ENCODE measurements at places on chromosomes 6 and 20.

GRCh38 chr6:90434094-90434493 is 137.5 kb upstream of the BACH2 start:
- DNase-seq, result no peak

- DNase-seq, result peak; percentile 78
These were observed 543.4 kb downstream of the CD83 start for GRCh38 chr6:14660806-14661579.

DNA sequence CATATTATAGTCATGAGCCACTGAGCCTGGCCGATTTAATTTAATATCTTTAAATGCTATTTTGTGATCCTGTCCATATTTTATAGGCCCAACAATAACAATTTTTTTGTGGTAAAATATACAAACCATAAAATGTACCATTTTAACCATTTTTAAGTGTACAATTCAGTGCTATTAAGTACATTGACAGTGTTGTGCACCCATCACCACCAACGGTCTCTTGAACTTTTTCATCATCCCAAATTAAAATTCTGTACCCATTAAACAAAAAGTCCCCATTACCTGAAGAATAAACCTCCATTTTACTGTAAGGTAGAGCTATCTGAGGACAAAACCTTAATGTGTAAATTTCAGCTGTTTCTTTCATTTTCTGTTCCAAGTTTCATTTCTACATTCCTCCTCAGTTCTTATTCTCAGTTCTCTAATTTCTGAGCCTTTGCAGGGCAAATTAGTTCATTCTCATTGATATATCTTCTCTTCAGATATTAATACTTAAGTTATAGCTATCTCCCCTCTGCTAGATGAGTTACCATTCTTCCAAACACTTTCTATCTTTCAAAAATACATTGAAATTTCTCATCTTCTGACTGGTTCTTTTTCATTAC is 10.3 kb downstream of the MTO1 start:
- no peak for DNase-seq

GRCh38 chr20:24736131-24736843 is 212.8 kb upstream of the CST7 start:
- no peak for DNase-seq

DNA sequence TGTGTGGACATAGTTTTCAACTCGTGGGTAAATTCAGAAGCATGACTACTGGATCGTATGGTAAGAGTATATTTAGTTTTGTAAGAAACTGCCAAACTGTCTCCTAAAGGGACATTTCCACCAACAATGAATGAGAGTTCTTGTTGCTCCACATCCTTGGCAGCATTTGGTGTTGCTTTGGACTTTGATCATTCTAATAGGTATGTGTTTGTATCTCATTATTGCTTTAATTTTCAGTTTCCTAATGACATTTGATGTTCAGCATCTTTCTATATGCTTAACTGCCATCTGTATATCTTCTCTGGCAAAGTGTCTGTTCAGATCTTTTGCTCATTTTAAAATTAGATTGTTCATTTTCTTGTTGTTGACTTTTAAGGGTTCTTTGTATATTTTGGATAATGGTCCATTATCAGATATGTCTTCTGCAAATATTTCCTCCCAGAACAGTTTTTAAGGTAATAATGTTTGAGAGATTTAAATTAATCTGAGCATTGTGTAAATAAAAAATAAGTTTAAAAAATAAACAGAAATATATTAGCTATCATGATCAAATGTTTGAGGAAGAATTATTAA is 138.7 kb downstream of the CCDC170 start:
- DNase-seq, result no peak

DNA sequence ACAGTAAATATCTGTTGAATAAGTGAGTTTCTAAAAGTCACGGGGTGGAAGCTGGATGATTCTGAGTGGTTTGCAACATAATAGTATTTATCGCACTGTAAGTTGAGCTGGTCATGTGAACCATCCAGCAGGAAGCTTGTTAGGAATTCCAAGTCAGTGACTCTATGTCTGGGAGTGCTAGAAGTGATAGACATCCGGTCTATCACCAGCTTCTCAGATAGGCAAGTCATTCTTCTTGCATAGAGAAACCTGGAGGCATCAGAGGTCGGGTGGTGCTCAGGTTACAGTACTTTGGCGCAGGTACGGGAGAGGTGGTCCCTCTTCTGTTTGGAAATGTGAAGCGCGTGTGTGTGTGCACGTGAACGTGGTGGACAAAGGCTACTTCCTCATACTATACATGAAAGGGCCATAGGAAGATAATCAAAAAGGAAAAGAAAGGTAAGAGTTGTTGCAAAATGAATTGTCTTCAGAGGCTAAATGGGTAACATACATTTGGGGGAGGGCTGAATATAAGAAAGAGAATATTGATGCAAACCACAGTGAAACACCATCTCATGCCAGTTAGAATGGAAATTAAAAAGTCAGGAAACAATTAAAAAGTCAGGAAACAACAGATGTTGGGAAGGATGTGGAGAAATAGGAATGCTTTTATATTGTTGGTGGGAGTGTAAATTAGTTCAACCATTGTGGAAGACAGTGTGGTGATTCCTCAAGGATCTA is 299.3 kb upstream of the ZFP64 start:
- no peak for DNase-seq

- no peak for DNase-seq
These were observed 36.6 kb downstream of the MGME1 start for GRCh38 chr20:18005170-18005989.

DNA sequence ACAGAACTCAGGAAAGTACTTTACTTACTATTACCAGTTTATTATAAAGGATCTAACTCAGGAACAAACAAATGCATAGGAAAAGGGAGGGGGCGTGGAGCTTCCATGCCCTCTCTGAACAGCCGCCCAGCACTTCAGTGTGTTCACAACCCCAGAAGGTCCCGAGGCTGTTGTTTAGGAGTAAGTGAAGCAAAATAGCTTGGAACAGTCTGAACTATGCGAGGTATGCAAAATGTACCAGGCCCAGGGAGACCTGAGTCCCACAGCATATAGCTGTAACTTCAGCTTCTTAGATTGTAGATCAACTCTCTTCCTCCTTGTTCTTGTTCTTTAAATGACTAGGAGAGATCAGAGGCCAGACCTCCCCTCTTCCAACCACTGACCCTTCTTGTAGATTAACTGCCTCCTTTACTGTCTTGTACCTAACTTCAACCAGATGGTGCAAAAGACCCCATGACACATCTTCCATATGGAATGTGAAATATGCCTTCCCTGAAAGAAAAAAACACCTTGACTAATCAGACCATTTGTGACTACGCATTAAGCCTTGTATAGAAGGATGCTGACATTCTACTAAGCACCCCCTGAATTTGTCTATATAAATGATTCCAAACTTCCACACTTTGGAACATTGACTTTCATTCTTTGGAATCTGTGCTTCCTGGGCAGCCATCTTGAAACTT is 98.8 kb upstream of the SNX9 start:
- DNase-seq, result no peak

- no peak for DNase-seq
These were observed 17.2 kb upstream of the NOX3 start for GRCh38 chr6:155472886-155473285.

DNA sequence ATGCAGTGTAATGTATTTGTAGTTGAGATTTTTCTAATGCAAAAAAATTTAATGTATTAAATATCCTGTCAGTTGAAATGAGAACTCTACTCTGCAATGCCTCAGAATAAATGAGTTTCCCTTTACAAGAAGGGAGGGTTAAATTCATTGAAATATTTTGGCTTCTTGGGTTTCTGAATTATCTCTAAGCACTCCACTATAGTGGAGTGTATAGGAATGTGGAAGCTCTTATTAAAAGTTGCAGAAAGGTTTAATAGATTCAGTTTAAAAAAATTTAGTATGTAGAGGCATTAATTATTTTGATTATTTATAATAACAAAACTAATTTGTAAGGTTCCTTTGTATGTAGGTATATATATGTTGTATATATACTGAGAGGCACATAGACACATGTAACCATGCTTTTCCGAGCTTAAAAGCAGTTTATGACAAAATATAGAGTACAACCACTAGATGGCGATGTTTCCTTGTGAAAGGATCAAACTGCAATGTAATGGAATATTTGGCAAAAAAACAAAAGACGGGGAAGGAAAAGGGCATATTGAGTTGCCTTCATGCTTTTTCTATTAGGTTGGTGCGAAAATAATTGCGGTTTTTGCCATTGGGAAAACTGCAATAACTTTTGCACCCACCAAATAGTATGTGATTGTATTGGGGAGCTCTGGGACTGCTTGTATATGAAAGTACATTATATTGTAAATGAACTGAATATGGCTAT is 144.2 kb downstream of the MYO6 start:
- peak; percentile 77 for DNase-seq

- DNase-seq, result no peak
These were observed 30.2 kb downstream of the DLL1 start for GRCh38 chr6:170260686-170261085.

GRCh38 chr6:117075218-117075617 is 190.1 kb upstream of the VGLL2 start:
- DNase-seq, result no peak

DNA sequence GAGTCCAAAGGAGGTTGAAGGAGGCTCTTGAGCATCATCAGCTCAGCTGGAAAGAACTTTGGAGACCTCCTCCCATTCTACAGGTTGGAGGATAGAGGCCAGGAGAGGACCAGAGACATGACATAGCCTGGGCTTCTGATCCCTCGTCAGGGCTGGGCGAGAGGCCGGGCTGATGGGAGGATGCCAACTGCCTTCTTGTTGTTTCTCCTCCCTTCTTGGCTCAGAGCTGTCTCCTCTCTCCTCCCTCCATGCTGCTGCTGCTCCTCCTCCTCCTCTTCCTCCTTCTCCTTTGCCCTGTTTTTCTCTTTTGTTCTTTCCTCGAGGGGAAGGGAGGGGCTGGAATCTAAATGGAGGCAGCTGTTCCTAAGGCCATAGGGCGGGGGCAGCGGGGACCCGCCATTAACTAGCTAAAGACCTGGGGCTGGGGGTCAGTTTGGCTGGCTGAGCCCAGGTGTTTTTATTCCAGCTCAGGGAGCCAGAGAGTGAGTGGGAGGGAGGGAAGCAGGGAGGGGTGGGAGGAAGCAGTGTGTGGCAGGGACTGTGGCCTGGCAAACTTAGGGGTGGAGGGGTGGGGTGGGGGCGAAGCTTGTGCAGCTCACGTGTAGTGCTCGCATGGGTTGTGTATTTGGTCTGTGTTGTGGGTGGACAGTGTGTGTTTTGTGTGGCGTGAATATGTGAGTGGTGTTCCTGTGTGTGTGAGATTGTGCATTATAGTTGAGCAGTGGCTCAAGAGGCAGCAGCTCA is 84.8 kb downstream of the CD40 start:
- no peak for DNase-seq

- no peak for DNase-seq
These were observed 102.3 kb downstream of the IYD start for GRCh38 chr6:150470960-150471665.

GRCh38 chr20:32004963-32005362 is 5.3 kb upstream of the CCM2L start:
- peak; percentile 30 for DNase-seq
